ENCODE measurements at places on chromosomes 1 and 21.

DNA sequence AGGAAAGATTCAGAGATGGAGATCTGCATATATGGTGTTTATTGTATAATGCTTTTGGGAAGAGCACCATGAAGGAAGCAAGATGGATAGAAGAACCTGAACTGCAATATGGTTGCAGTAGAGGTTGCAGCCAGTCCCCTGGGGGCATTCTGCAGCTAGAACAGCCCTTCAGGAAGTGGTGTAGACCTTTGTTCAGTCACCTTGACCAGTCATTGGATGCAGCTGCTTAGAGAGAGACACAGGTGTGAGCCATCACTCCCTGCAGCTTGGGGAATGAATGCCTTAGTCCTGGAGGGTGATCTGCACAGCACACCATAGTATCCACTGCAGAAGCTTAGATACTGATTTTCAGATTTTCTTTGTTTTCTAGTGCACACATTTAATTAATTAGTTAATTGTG, 42.3 kb downstream of the NEK7 start:
- H3K27ac ChIP-seq, result no peak overlapping the region
- no peak overlapping the region for H3K4me3 ChIP-seq
- peaks cover 21% of the 10 kb centered on the region for H3K36me3 ChIP-seq
- peaks cover 38% of the 10 kb centered on the region for H3K4me1 ChIP-seq

DNA sequence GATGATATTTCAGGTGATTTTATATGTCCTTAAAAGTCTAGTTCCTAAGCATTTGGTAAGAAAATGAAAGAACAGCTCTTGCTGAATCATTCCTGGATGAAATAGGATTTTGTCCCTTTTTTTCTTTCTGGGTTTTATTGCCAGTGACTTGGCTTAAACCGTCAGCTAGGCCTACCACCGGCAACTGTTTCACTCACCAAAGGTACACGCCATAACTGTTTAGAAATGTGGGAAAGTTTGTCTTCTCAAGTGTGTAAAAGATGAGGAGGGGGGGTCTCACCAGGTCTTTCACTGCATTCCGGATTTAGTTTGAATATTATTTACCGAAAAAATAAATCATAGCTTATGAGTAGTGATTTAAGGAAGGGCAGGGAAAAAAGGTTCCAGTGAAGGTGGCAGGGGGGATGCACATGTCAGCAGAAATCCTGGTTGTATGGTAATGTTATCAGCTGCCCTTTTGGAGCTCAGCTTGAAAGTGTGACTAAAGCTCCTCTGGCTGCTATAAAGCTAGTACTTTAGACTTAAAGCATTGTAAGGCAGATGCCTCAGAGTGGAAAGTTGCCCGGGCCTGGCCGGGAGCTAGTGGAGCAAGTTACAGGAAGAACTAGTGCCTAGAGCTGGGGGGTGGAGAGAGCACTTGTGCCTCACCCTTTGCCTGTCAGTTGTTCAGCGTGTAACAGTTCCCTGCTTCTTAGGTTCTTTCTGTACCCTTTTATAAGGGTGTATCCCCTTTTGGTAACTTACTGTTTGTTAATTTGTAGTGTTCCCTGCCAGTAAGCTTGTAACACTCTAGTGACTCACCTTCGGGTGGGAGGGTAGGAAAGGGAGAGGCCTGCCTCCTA, 3.1 kb downstream of the ATP1A1 start:
- H3K36me3 ChIP-seq, result peaks cover 39% of the 10 kb centered on the region
- peaks cover 7% of the 10 kb centered on the region for H3K27me3 ChIP-seq
- peaks cover 67% of the 10 kb centered on the region for H3K4me1 ChIP-seq
- peak; percentile 44 for DNase-seq
- H3K27ac ChIP-seq, result peak overlapping the region; percentile 83

GRCh38 chr1:39673215-39673614, 1.3 kb upstream of the NT5C1A start:
- H3K36me3 ChIP-seq, result no peaks in the 10 kb centered on the region
- H3K4me3 ChIP-seq, result no peak overlapping the region
- H3K27me3 ChIP-seq, result peaks cover 31% of the 10 kb centered on the region
- H3K27ac ChIP-seq, result no peak overlapping the region
- H3K4me1 ChIP-seq, result peaks cover 4% of the 10 kb centered on the region
- DNase-seq, result no peak

DNA sequence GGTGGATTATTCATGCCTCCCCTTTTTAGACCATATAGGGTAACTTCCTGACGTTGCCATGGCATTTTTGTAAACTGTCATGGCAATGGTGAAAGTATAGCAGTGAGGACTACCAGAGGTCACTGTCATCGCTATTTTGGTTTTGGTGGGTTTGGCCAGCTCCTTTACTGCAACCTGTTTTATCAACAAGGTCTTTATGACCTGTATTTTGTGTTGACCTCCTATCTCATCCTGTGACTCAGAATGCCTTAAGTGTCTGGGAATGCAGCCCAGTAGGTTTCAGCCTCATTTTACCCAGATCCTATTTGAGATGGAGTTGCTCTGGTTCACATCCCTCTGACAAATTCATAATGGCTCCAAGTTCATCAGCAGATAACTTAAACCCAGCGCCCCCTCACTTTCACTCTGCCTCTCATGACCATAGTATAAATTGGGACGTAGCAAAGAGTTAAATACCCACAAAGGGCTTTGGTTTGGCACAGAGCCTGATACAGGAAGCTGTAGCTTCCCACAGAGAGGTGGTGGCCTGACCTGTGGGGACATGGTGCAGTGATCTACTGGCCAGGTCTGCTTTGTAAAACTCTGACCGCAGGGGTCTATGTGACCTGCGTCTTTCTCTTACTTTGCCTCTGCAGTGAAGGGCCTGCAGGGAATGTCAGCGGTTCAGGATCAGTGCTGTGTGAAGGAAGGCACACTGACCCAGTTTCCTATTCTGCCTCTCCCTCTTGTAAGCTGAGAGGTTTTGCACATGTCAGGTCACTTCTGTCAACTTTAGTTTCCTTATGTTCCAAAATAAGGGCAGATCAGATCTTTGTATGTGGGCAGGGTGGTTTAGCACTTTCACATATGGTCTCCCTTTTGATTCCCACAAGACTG, 78.1 kb upstream of the ZNF644 start:
- no peaks in the 10 kb centered on the region for H3K36me3 ChIP-seq
- DNase-seq, result no peak
- H3K27ac ChIP-seq, result no peak overlapping the region
- H3K27me3 ChIP-seq, result no peaks in the 10 kb centered on the region
- peaks cover 3% of the 10 kb centered on the region for H3K4me1 ChIP-seq

DNA sequence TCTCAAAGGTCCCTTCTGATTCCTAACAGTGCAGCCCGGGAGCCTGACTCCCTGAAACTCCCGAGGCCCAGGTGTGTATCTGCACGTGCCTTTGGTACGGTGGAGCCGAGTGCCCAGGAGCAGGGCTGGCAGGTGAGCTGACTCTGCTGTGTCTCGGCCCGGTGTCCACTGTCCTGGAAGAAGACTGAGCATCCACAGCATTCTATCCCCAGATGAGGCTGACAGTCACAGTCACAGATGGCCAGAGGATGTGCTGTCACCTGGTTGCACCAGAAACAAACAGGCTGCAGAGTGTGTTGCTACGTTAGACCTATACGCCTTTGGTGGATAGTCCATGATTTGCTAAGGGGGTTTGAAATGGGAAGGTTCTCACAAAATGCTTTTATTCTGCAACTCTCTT, 9.8 kb downstream of the ETV3L start:
- no peaks in the 10 kb centered on the region for H3K36me3 ChIP-seq
- peaks cover 6% of the 10 kb centered on the region for H3K27me3 ChIP-seq
- H3K27ac ChIP-seq, result no peak overlapping the region
- DNase-seq, result no peak
- H3K4me1 ChIP-seq, result no peaks in the 10 kb centered on the region

DNA sequence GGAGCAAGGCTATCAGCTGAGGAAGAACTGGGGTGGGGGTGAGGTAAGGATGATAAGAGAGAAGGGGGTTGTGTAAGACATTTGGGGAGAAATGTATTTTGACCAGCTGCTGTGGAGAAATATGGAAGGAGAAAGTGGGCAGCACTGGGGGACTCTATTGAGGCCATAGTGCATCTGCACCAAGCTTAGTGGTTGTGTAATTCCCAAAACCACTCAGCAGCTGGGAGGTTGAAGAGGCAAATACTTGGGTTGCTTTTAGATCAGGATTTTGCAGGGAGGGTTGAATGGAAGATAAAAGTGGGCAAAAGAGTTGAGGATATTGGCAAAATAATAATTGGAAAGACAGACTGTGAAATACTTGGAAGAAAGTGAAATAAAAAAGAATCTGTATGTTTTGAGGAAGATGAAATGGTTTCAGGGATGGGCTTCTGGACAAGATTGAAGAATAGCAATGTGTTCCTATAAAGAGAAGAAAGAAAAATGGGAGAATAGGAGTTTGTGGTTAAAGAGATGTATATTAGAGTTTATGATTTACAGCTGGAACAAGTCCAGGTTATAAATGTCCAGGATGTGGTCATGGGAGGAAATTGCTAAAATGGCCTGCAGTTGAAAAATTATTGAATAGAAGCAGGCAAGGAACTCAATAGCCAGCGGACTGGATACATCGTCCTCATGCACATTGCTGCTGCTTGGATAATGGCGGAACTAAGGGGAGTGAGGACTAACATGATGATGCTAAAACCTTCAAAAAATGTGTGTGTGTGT, 162.7 kb downstream of the DNM3 start:
- no peak overlapping the region for H3K4me3 ChIP-seq
- no peak overlapping the region for H3K27ac ChIP-seq
- H3K4me1 ChIP-seq, result no peaks in the 10 kb centered on the region

GRCh38 chr1:47621483-47621882, 183.6 kb downstream of the FOXD2 start:
- no peaks in the 10 kb centered on the region for H3K27me3 ChIP-seq
- peak; percentile 9 for DNase-seq
- no peaks in the 10 kb centered on the region for H3K36me3 ChIP-seq

DNA sequence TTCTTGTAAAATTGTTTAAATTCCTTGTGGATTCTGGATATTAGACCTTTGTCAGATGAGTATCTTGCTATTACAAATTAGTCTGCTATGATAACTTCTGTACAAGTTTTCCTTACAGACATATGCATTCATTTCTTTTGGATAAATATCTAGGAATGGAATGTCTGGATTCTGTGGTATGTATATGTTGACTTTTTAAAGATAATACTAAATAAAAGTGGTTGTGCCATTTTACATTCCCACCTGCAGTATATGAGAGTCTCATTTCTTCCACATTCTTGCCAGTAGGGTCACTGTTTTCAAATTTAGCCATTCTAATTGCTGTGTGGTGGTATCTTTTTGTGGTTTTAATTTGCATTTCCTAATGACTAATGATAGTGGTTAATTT, 53.9 kb downstream of the SYDE2 start:
- H3K36me3 ChIP-seq, result no peaks in the 10 kb centered on the region
- peaks cover 9% of the 10 kb centered on the region for H3K27me3 ChIP-seq
- H3K4me3 ChIP-seq, result no peak overlapping the region
- H3K27ac ChIP-seq, result no peak overlapping the region
- no peak for DNase-seq
- peaks cover 28% of the 10 kb centered on the region for H3K4me1 ChIP-seq

- H3K36me3 ChIP-seq, result peaks cover 4% of the 10 kb centered on the region
- no peak overlapping the region for H3K4me3 ChIP-seq
- H3K27ac ChIP-seq, result no peak overlapping the region
- DNase-seq, result no peak
- no peaks in the 10 kb centered on the region for H3K27me3 ChIP-seq
These were observed 50.7 kb downstream of the JAK1 start for GRCh38 chr1:64915381-64916274.

All from activated CD4-positive, alpha-beta memory T cell treated with anti-CD3 and anti-CD28 coated beads, Interleukin-2, amount 10 ng/mL, durations not matched to agents 7 days and 5 days (primary cell).